Activated CD4-positive, CD25-positive, alpha-beta regulatory T cell treated with anti-CD3 and anti-CD28 coated beads, Interleukin-2, amount 50 U/mL, for 72 hours (primary cell): ENCODE measurements at places on chromosomes 5 and 9.

DNA sequence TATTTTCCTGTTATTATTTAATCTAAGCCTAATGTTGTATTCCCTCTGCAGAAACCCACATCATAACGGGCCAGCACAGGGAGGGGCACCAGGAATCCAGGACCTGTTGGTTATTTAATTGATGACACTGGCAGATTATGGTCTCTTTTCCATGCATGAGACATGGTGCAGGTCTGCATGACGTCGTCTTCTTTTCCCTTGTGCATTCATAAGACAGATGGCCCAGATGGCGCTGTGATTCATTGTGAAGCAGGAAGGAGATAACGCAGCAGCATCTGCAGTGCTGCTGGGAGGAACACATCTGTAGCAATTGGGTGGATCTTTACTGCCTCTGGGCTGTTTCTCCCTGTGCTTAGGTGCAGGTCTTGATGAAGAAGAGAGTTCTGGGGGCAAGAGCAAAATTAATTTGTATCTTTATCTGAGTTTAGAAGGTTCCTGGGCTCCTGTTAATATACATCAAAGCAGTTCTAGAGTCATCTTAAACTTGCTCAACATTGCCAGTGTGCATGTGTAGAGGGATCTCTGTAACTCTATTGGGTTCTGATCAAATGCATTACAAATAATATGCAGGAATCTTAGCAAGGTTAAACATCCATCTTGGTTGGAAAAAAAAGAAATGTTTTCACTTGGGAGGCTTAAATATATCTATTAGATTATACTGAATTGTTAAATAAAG is 176.1 kb downstream of the PCSK1 start:
- DNase-seq = no peak

DNA sequence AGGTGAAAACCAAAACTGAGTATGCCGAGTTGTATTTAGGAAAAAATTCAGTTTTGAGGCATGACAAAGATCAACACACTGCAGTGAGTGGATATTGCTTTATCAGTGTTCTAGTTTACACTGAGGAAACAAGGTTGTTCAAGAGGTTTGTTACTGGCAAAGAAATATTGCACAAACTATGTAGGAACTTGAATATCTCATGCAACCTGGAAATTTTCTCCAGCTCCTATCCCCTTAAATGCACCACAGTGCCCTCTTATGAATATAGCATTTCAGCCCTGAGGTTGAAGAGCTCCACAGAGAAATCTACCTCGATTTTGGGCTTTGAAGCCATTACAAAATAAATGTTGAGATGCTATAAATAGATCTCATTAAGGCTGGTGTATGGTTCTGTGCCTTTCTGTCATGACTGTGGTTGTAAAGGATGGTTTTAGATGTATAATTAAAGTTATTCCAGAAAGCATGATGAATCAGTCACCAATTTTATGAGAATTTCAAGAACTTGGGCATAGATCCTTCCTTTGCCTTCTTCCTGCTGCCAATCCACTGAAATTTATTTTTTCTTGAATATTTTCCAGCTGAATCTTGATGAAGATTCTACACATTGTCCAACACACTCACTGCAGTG is 159.3 kb downstream of the SPATA31D1 start:
- DNase-seq = no peak

GRCh38 chr5:9820691-9821449 is 190.7 kb upstream of the TAS2R1 start:
- DNase-seq = no peak

DNA sequence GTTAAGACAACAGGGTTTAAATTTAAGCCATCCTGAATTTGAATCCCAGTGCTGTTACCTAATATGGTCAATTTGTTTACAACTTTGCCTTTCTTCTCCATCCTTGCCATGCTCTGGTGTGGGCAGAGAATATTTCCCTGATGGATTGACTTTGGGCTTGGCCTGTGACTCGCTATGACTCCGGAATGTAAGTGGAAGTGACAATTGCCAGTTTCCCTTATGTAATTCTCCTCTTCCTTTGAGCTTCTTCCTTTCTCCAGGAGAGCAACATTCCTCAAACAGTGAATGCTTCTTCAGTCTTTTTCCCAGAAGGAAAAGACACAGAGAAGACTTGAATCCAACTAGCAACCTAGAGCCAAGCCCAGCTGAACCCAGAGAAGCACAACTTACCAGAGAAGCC is 159.1 kb downstream of the LURAP1L start:
- no peak for DNase-seq

DNA sequence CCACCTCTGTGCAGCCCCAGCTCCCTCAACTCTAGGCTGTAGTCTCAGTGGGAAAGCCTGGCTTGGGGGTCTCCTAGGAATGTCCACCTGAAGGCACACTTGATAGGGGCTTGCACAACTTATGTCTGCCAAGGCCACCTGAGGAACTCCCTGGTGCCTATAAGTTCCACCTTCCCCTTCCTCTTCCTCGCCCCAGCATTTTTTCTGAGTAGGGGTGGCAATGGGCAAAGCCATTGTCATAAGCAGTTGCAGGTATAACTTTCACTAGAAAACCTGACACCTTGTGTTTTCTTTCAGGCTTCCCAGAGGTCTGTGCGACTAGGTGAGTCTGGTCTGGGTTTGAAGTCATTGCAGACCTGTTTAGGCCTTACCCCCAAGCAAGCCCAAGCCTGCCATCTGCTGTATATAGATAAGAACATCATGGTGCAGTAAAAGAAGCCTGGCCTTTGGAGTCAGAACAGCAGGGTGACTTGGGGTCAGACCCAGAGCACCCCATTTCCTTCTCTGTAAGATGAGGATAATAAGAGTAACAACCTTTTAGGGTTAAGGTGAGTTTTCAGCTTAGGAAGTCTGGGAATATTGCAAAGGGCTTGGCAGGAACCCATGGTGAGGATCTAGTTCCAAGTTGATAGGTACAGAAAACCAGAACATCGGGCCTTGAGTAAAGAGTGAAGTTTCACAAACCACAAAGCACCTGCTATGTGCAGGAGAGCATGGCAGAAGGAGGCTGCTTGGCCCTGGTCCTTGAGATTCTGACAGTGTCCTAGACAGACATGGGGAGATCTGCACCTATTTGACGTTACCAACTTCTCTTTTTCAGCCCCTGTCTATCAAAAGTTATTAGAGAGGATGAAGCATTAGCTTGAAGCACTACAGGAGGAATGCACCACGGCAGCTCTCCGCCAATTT is 33.8 kb downstream of the TGFBI start:
- DNase-seq = no peak

DNA sequence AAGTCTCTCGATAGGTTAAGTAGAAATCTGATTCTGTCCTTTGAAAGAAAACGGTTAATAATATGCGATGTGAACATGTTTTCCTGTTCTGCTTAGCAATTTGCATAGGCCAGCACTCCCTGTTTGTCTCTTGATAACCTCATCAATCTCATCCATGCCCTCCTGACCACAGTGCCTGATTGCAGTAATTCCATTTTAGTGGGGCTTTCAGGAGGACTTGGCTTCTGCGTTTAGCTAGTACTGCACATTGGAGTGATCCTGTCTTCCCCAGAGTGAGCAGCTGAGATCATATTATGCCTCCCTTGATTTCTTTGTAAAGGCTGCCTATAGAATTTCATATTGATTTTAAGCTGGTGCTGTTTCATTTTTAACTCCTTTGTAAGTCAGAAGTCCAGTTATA is 335.9 kb upstream of the ISL1 start:
- DNase-seq = no peak

GRCh38 chr9:129762985-129763926 is 10.4 kb upstream of the PTGES start:
- DNase-seq = no peak
